Astrocyte of the cerebellum (primary cell): ENCODE measurements at places on chromosomes 7 and 10.

GRCh38 chr7:144834641-144835144 lies 1.2 kb downstream of the TPK1 start:
- DNase-seq = no peak

GRCh38 chr10:84342584-84342983 lies 14.2 kb downstream of the CCSER2 start:
- no peak for DNase-seq

- no peak for DNase-seq
Measured at GRCh38 chr7:50798126-50798525, 15.4 kb upstream of the GRB10 start.

- DNase-seq = no peak
Measured at GRCh38 chr7:14395860-14396259, 406.4 kb upstream of the ETV1 start.

GRCh38 chr7:48837266-48837665 lies 87.1 kb upstream of the CDC14C start:
- no peak for DNase-seq

DNA sequence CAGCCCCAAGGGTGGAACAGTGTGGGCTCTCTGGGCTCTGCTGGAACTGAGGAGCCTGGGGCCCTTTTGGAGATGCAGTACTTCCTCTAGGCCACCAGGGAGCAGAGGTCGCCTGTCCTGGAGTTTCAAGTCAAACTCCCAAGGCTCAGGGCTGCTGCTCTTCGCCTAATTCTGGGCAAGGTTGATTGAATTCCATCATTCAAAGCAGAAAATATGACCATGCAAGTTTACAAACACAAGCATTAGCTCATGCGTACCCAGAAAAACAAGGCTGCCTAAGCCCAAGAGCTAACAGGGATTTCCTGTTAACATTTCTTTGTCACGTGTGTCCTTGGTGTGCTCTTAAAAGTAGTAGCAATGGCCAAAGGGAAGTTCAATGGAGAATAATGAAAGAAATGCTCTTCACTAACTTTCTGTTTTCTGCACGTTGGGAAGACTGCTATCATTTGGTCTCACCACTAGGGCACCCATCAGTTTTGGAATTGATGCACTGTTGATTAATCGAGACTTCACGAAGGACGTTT lies 20.1 kb downstream of the LDB3 start:
- peak; percentile 53 for DNase-seq

GRCh38 chr7:1412322-1413261 lies 46.7 kb downstream of the MICALL2 start:
- peak; percentile 51 for DNase-seq

DNA sequence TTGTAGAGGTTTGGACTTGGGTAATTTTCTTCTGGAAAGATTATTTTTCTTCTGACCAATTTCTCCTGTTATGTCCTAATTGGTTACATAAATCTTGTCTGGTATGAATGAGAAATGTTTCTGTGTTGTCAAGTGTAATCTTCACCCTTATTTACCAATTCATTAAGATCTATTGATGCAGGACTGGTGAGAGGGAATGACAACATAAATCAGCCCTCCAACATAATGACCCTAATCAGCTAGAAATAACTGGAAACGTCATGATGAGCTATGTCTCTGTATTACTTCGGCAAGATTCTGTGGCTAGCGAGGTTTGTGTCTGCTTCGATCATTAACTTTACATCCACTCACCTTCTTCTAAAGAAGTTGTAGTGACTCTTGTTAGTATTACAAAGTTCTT lies 3.5 kb downstream of the FOXP2 start:
- DNase-seq = no peak

DNA sequence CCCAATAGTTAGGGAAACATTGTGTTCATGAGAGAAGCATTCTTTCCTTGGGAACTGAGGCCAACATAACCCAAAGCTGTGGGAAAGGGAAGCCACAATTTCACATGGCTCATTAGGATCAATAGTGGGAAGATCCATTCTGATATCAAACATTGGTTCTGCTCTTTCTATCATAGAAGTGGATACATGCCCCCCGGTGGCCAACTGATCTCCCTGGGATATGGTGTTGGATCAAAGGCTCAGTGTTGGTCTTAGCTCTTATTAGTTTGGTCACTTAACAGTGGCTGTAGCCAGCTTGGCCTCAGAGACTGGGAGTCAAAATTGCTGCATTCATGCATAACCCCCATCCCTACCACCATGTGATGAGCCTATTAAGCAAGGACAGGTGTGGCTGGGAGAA lies 6.7 kb upstream of the GIMAP4 start:
- DNase-seq = no peak

GRCh38 chr10:24208661-24209431 lies at the start of gene KIAA1217:
TSS of gene KIAA1217 (plus strand) at chr10:24209138. CDS start at chr10:24209194, 56 bp downstream.
- no peak for DNase-seq

DNA sequence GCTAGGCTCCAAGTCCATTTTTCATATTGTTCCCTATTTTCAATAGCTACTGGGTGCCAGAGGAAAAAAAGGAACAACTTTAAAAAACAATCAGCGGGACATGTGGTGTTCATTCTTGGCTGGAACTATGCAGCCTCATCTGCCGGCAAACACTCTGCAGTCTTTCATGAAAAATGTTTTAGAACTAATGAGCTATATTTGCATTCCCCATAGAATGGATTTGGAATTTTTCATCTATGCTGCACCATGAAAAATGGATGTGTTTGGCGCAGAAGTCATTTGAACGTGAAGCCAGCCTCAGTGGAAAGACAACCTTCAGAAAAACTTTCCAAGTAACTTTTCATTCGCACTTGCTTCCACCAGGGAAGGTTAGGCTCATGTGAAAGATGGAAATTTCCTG lies 270.5 kb downstream of the SKAP2 start:
- DNase-seq = no peak

DNA sequence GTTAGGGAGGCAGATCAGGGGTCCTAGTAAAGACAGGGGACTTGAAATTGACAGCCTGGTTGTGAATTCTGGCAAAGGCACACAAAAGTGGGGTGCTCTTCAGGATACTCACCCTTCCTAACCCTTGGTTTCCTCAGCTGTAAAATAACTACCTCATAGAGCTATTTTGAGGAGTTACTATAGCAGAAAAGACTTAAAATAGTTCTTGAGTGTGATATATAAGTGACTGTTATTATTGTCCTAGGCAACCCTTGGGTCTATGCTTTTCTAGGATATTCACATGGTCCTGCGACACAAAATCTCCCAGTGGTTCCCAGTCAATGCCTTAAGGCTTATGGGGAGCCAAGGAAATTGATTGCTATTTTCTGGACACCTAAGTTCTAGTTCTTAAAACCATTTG lies 98.1 kb upstream of the NAMPT start:
- no peak for DNase-seq

- DNase-seq = no peak
Measured at GRCh38 chr10:75081379-75081778, 30.1 kb upstream of the SAMD8 start.

- DNase-seq = no peak
Measured at GRCh38 chr10:86965986-86966654, 2.2 kb upstream of the ADIRF start.

- no peak for DNase-seq
Measured at GRCh38 chr7:55048221-55048859, 29.5 kb downstream of the EGFR start.

DNA sequence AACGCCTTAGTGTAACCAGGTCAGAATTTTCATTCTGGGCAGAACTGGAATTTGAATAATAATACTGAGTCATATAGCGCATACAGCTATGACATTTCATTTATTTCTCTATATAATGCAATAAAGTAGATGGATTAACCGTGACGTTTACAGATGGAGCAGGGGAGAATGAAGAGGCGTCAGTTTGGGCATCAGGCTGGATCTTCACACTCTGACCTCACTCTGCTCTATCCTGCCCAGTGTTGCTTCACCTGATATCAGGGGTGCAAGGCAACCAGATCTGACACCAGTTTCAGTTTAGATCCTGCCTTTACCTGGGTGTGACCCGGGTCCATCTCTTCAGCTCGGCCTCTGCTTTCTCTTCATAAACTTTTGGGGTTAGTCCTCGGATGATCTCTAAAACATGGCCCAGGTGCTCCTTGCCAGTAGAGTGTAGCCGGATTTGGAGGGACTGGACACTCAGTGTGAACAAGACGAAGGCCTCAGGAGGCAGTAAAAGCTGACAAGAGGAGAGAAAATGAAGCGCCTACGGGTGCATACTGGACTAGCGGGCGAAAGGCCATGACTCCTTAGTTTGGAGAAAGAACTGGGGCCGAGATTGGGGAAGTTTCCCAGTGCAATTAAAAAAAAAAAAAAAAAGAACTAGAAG lies 1.4 kb upstream of the ZYX start:
- DNase-seq = no peak

GRCh38 chr10:131571865-131572264 lies 260.3 kb upstream of the TCERG1L start:
- DNase-seq = no peak

GRCh38 chr10:22111705-22112104 lies 106.1 kb downstream of the EBLN1 start:
- DNase-seq = no peak

DNA sequence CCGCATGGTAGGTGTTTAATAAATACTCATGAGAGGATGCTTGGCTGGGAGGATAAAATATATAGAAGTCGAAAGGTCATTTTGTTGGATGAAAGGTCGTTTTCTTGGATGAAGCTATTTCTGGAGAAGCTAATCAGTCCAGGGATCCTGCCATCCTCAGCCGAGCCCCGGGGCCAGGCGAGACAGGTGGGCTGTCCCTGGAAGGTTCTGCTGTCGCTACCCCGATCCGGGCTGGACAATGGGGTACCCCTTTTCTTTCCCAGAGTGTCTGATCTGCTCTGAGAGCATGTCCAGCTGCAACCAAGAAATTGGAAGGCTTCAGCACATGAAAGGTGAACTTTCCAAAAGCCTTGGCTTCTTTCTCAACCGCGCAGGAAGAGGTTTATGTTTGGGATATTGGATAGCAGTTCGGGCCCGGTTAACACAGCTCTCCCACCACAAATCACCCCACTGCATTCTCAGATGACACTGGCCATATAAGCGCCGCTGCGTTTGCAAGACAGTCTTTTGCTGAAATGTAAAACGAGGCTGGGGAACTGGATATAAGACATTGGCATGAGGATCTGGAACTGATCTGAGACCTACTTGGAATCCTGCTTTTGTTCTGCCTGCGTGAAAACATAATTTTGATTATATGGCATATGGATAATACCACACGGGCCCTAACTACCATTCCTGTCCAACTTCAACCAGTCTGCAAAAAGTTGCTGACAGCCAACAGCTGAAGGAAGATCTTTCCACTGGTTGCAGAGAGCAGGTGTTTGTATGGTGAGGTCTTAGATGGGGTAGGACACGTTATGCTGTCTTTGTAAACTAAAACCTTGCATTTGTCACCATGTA lies 31.2 kb upstream of the MSRB2 start:
- no peak for DNase-seq
